Stimulated activated CD4-positive, alpha-beta T cell treated with anti-CD3 and anti-CD28 coated beads, TNF-alpha, amount 100 ng/mL, for 1 hour (primary cell): ENCODE measurements at places on chromosomes 2 and 18.

DNA sequence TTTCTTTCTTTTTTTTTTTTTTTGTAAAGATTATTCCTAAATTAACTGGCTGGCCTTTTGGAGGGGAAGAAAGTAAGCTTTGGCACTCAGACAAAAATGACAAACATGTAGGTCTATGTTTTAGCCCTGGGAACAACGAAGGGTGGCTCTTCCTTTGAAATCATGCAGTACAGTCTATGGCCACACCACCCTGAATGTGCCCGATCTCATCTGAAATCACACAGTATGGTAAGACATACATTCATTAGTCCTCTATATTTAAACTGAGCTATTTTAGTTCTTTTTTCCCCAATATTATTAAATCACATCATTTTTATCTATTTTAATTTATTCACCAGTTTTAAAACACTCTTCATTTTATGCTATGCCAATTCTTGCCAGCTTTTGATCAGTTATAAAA, 48.2 kb downstream of the PLA2R1 start:
- DNase-seq, result no peak

- DNase-seq, result no peak
Observed at GRCh38 chr2:232901736-232902578, 31.9 kb downstream of the SNORC start.

DNA sequence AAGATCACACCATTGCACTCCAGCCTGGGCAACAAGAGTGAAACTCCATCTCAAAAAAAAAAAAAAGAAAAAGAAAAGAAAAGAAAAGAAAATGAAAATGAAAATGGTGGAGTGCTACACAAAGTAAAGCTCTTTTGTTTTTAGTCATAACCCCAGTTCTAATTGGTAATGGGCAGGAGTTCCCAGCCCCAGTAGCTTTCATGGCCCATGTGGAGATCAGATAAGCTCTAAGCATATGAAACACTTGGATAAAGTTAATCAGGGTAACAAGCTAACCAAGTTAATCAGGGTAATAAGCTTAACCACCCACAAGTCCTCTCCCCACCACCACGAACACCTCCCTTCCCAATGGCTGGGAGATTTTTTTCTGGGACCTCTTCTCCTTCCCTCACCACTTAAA, 240.8 kb downstream of the BCL11A start:
- DNase-seq, result no peak

DNA sequence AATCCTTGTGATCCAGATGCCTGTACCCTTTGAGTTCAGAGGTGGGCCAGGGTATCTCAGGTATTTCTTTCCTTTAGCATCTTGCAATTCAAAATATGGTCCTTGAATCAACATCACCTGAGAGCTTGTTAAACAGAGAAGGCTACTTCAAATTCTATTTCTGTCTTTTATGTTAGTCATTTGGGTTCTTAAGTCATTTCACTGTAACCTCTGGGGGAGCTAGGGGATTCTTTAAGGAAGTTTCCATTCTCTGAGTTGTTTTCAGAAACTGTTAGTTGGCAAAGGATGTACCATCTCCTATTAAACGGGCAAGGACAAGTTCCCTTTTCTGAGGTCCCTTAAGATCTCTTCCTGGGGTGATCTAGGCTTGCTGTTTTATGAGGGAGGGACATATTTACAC, 16.6 kb downstream of the CFLAR start:
- DNase-seq, result no peak

DNA sequence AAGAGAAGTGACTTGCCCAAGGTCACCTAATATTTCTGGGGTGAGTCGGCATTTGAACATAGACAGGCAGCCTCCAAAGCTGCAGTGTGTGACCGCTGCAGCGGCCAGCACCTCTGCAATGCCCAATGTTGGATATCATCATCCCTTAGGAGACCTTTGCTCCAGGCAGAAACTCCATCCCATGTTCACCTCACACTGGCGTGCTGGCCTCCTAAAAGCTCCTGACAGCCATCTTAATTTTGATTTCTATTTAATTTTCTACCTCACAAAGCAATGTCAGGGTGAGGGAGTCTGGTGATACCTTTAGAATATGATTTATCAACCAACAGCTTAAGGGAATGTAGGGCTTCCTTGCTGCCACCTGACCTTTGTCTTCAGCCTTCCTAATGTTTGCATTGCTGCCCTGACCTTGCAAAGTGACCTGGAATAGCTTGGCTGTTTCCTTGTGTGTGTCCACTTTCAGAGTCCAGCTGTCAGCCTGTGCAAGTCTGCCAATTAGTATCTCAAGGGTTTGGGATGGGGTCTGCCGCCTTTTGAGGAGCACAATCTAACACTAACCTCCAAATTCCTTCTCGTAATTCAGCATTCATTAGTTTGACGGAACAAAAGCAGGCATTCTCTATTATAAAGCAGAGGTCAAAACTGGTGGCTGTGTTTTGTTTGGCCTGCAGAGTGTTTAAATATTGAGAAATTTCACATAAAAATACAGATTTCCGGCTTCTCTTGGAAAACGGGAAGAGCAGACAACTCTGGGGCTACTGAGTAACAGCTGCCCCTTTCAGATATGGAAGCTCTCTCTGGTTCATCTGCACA, 127.6 kb downstream of the PLEKHM3 start:
- no peak for DNase-seq

DNA sequence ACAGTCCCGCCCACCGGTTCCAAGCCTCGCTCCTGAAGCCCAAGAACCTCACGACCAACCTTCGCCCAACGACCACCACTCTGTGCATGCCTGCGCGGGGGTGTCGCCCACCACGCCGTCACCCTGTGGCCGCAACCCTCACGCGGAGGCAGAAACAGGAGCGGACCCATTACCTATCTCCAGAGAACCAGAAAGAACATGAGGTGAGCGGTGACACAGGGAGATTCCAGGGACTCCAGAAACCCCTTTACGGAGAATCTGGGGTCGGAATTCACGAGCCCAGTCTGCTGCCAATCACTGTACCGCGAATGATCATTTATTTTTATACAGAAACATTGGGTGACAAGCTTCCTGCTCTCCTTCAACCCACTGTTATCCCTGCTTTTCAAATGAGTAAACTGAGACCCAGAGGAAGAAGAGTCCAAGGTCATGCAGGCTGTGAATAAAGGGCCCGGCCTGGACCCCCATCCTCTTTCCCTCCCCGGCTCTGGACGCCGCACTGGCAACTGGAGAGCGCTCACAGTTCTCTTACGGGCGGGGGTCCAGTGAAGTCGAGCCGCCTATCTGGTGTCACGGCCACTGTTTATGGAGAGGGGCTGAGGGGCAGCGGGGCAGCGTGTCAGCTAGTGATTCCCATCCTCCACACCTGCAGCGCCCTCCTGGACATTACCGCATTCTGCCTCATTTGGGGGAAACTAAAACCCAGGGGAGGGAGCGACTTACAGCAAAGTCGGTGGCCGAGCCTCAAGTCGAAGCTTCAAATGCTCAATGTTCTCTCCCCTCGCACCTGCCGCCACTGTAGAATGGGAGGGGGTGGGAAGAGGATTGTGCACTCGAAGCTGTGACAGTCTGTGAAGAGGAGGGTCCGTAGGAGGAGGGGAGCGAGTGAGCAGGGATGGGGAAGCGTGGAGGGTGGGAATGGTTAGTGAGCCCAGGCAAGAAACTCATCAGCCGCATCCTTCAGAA, 723 bp upstream of the SLC30A3 start:
- DNase-seq, result no peak

DNA sequence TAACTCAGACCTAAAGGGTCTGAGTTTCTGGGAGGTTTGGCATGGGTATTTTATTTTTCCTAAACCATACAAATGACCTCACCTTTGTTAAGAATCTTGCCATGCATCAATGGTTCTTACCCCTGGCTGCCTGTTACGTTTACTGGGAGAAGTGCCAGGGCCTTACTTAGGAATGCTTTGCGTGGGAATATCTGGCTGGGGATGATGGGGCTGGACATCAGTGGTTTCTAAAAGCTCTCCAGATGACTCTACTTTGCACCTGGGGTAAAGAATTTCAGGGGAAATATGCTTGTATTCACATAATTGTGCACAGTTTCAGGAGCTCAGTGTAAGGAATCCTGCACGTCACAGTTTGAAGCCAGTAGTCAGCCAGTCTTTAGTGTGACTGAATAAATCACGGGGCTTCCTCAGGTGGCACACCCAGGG, 18.2 kb upstream of the DAW1 start:
- no peak for DNase-seq

DNA sequence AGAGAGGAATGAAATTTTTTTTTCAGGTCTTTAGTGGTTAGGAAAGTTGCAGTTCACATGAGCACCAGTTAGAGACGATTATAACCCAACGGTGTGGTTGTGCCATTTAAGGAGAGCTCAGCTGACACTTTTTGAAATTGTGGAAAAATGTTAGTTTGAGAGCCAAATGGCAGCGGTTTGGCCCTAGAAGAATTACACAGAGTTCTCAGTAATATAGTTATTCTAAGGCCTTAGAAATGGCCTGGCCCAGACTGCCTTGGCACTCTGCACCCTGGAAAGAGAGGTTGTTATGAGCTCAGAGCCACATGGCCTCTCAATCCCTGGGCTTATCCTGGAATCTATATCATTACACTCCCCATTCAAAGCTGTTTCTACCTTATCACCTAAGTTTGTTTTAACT, 117.4 kb downstream of the RHBDD1 start:
- DNase-seq, result no peak

DNA sequence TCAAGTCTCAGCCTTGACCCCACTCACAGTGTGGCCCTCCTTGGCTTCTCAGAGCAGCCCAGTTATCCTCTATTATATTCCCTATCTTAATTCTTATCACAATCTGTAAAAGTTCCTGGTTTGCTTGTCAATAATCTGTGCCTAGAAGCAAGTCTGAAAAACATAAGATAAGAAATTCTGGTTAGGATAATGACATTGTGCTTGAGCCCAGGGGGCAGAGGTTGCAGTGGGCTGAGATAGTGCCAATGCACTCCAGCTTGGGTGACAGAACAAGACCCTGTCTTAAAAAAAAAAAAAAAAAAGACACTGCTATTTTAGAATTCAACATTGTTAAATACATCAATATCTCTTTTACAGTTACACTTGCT, 63.9 kb downstream of the TMEM131 start:
- DNase-seq, result no peak

DNA sequence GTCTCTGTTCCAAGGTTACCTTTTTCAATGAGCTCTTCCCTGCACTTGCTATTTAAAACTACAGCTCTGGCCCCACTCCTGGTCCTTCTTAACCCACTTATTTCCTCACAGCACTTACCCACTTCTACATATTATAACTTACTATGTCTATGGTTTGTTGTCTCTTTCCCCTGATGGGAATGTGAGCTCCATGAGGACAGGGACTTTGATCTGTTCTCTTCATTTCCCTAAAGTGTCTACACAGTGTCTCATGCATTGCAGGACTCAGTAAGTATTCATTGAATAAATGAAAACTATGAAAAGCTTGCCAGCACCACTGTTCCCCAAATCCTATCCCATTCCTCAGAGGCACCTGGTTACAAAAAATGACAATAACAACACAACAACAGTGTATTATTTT, 18.3 kb upstream of the ACYP2 start:
- no peak for DNase-seq

DNA sequence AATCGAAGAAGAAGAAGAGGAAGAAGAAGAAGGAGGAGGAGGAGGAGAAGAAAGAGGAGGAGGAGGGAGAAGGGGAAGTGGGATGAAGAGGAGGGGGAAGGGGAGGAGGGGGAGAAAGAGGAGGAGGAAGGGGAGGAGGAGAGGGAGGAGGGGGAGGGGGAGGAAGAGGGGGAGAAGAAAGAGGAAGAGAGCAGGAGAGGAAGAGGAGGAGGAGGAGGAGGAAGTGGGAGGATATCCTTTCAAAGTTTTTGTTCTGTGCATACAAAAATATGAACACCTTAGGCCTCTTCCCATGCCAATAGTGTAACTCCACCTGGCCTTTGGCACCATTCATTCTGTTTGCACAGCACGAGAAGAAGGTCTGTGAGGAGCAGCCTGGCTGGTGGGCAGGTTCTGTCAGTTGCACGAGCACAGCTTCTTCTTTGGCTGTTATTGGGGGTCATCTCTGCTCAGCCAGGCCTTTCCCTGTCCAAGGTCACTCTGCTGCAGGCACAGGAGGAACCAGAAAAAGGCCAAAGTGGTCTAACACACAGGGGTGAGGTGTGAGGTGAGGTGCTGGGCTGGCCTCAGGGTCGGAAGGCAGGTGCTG, 25.8 kb upstream of the PLB1 start:
- DNase-seq, result no peak

DNA sequence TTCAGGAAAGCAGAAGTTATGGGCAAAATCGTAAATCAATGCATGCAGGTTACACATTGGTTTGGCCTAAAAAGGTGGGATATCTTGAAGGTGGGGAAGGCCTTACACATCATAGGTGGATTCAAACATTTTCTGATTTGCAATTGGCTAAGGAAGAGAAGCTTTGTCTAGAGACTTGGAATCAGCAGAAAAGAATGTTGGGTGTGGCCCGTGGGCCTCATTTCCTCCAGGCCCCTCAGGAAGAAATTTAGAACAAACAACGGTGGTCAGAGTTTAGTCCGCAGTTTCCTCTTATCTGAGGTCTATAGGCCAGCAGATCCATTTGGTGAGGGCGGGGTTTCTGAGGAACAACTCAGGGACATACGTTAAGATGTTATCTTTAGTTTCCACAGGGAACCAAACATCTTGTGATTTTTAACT, 50.9 kb upstream of the AFF3 start:
- no peak for DNase-seq

DNA sequence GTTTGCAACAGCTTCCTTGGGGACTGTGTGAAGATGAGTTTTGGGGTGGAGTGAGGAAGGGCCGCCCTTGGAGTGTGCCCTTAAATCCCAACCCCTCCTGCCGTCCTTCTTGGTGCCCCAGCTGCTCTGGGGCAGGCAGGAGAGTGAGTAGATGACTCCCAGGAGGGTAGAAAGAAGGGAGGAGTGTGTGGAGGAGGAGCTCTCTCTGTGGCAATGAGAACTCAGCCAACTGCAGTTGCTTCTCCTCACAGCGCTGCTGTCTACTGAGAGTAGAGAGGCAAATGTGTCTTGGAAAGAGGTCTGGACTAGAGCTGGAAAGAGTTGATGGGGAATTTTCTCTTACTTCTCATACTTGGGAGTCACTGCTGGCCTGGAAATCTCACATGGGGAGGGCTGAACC, 21.8 kb upstream of the SIX2 start:
- no peak for DNase-seq

DNA sequence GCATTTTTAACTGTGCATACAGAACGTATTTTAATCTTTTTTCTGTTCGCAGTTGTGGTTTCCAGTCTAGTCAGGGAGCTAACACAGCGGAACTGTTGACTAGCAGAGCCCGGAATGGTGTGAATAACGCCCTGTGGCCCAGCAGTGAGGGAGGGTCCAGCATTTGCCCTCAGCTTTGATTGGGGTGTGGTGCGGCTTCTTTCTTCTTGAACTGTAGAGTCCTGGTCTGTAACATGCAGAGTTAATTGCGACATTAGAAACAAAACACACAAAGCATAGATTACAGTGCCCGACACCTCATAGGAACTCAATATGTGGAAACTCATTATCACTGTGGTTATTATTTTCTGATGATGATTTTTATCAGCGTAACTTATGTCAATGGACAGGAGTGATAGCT, 253.6 kb downstream of the SOX11 start:
- no peak for DNase-seq

GRCh38 chr2:161078211-161078539, 82.1 kb upstream of the TANK start:
- no peak for DNase-seq

DNA sequence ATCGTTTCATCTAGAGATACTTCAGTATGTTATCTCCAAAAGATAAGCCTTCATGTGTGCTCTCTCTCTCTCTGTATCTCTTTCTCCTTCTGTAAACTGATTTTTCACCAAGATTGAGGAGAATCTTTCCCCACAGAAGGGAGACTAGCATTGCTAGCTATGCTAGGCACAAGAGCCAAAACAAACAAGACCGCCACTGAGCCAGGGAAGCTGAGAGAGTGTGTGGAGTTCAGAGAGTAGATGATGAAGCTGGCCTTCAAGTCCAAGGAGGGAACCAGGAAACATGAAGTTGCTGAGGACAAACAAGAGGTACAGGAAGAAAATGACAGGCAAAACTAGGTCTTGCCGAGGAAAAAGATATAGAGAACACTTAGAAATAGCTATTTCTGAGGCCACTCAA, 23.4 kb downstream of the DAPL1 start:
- no peak for DNase-seq
